ENCODE measurements at places on chromosomes 3 and 15.

GRCh38 chr3:16134173-16134928, 40.1 kb upstream of the GALNT15 start:
- no peak for DNase-seq

GRCh38 chr3:133893683-133894352, 1.9 kb downstream of the RAB6B start:
- DNase-seq: no peak

DNA sequence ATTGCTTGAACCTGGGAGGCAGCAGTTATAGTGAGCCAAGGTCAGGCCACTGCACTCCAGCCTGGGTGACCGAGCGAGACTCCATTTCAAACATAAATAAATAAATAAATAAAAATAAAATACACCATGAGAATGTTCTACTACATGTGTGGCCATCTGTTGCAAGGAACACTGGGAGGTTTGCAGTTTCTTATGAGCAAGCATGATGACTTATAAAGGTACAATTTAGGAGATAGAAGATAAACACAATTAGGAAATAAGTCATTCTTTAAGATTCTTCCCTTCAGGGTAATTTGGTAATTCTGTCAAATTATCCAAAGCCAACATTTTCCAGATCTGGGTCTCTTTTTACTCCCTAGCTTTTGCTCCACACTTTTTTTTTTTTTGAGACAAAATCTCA, 13.4 kb downstream of the HTR3C start:
- no peak for DNase-seq

GRCh38 chr3:56484525-56485032, 16.3 kb upstream of the ERC2 start:
- DNase-seq: no peak

- no peak for DNase-seq
Measured at GRCh38 chr15:88745696-88746095, 57.5 kb upstream of the ACAN start.

- DNase-seq: no peak
Measured at GRCh38 chr3:175161291-175161690, 302.2 kb downstream of the NAALADL2 start.

DNA sequence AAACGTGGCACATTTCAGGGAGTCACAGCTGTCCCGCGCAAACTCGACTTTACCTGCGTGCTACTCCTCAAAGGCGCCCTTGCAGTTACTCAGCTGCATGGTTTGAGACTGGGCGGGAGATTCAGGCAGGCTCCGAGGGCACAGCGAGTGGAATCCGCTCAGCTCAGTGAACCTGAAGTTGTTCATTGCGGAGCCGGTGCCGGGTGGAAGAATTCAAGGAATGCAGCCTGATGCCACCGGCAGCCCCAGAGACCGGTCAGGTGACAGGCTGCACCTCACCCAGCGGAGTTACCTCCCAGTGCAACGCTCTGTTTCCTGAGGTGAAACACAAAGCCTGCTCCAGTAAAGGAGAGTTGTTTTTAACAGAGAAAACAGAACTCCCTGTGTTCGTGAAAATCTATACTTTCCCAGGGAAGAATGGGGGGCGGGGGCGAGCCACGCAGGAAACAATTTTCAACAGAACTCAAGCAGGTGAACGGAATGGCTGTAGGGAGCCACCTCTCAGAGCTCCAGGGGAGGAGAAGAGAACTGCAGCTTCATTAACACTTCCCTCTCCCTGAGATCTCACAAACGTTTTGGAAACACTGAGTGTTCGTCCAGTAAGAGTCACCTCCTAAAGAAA, 3.8 kb downstream of the VEPH1 start:
- DNase-seq: no peak

GRCh38 chr3:5874931-5875341, 687.4 kb downstream of the EDEM1 start:
- DNase-seq: no peak

Measured in CD4-positive, alpha-beta T cell treated with Interleukin-15 for 4 hours (primary cell).